ENCODE measurements at places on chromosomes 7 and 10.

GRCh38 chr10:18399158-18399557, 252.2 kb downstream of the NSUN6 start:
- no peak for DNase-seq

DNA sequence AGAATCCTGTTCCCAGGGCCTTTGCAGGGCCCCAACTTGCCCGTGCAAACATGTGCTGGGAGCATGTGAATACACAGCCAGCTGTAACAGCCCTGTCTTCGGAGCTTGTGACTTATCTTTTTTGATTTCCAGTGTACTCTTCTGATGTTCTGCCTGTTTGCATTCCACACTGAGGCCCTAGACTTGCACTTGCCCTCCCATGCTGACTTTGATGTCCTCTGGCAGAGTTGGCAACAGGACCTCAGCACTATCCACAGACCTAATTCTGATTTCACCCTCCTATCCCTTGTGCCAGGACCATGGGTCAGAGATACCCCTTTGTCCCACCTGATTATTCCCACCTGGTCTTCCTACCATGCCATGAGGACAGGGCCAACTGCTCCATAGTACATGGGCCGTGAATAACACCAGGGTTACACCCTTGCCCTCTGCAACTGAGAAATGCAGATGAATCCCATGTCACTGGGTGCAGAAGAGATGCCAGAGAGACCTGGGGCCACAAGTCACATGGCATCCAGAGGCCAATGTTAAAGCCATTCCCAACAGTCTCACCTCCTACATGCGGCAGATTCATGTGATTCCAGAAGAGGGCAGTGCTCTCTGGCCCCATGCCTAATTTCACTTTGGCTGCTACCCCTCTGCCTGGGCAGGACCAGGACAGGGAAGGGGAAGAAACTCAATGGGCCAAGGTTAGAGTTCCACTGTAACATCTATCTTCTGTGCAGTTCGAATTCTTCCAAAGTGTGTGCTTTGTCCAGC, 43.0 kb downstream of the SCRN1 start:
- peak; percentile 47 for DNase-seq

- DNase-seq = peak; percentile 72
These were observed 35.0 kb downstream of the SH3PXD2A start for GRCh38 chr10:103820101-103821062.

GRCh38 chr7:108284349-108285002, 154.3 kb upstream of the LAMB4 start:
- no peak for DNase-seq

GRCh38 chr10:62640411-62640810, 164.1 kb upstream of the ADO start:
- DNase-seq = no peak

GRCh38 chr7:33917661-33918060, 12.3 kb downstream of the BMPER start:
- DNase-seq = no peak

- no peak for DNase-seq
These were observed 34.3 kb upstream of the PHF14 start for GRCh38 chr7:10939237-10939910.

GRCh38 chr10:120744040-120744439, 107.1 kb upstream of the WDR11 start:
- DNase-seq = no peak

DNA sequence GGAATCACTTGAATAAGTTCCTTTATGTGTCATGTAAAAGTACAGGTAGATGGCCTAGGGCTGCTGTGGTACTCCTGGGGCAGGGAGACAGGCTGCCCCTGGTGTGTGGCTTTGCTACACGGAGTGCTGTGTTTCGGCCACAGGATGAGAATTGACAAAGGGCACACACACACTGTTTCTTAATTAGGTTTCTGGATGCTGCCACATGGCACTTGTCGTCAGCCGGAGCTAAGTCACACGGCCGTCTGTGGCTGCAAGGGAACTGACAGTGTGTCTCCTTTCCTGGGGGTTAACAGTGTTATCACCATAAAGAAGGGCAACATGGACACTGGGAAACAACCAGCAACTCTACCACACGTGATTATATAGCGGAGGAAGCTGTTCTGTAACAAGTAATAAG, 55.7 kb upstream of the CREB5 start:
- DNase-seq = no peak

GRCh38 chr7:115883629-115884028, 146.9 kb downstream of the TFEC start:
- no peak for DNase-seq

DNA sequence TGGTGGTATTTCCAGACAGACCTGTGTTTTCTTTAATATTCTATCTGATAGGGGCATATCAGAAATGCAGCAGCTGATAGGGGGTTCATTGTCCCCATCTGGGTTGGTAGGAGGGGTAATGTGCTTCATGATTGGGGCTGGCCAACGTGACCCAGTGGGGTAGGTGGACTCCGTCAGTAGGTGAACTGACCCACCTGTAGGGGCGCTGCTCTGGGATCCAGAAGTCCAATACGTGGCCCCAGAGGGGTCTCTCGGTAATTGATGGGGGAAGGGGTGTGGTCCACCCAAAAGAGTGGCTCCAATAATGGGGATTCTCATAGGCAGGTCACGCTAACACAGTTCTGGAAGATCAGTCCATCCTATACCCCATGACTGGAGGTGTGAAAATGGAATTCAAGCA, 112.0 kb downstream of the PRLHR start:
- no peak for DNase-seq

DNA sequence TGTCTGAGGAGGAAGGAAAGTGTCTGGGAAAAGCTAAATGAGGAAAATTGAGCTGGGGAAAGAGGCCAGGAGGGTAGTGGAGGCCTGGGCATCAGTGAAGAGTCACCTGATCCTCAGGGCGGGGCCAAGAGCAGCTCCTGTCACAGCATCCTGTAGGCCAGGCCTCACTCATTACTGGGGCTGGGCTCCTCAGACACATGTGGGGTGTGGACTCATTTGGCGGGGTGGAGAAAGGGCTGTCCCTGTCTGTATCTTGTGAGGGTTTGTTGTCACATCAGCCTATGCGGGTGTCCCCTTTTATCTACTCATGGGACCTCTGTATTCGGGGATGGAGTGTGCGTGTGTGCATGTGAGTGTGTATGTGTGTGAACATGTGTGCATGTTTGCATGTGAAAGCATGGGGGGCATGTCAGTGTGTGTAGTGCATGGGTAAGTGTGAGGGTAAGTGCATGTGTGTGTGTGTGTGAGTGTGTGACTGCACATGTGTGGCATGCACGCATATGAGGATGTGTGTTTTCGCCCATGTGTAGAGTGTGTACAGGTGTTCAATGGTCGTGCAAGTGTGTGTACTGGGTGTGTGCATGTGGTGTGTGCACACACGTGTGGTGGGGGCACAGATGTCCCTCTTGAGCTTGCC, 67.8 kb downstream of the RAMP3 start:
- no peak for DNase-seq

DNA sequence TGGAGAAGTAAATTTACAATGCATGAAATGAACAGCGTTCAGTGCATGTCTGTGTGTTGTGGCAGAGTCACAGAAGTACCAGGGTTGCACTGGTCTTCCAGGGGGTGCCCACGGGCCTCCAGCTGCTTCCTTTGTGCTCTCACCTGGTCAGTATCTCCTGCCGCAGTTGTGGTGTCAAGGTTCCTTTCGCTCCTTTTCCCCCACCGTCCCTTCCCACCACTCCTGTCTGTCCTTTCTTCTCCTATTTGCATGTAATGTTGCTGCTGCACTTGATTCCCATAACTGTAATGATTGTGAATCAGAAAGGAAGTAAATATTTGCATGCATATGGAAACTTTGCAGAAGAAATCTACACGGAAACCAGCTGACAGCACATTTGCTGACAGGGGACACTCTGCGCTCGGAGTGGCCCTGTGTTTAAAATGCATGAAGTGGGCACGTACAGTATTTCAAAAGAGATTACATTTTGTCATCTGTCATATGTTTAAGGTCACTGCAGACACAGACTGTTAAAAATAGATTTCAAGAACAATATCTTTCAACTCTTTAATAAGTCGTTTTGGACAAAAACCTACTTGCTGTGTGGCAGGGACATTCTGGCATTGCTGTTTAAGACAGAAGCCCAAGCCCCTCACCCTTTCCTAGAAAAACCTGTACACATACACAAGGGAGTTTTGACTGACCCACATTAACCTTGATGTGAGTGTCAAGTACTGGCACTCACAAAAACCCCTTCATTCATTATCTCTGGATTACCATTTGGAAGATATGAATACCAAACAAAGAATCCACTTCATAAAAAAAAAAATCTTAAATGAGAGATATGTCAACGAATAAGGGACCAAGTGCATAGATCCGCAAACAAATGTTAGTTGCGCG, 336.7 kb upstream of the KLF6 start:
- peak; percentile 5 for DNase-seq

GRCh38 chr10:33137356-33138005, 179.5 kb upstream of the ITGB1 start:
- DNase-seq = no peak

- DNase-seq = no peak
These were observed 34.1 kb downstream of the ZNF680 start for GRCh38 chr7:64528770-64529169.

DNA sequence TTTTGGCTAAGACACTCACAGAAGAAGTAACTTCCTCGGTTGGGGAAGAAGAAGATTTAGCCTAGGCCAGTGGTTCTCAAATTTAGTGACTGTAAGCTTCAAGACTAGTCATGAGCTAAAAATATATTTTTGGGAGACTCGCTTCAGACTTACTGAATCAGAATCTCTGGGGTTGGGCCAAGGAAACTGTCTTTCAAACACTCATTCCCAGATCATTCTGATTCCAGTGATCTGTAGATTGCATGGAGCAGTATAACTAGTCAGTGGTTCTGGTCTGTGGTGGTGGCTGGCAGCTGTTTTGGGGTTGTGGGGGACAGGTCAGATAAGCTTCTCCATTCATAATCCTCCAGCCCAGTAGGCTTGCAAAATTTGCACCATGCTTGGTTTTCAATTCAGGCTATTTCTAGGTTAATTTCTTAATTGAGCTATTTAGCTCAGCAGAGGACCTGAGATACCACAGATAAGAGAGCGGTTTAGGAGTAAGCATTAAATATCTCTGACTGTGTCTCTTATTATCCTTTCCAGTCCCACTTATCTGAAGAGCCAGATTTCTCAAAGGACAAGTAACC, 3.8 kb upstream of the KAT6B start:
- DNase-seq = no peak

- DNase-seq = peak; percentile 3
These were observed 56.2 kb downstream of the ARMC3 start for GRCh38 chr10:22984066-22984465.
